ENCODE measurements at places on chromosomes 6 and 20.
A peak's percentile ranks its signal among the peaks of the same experiment; 100 is the strongest.

DNA sequence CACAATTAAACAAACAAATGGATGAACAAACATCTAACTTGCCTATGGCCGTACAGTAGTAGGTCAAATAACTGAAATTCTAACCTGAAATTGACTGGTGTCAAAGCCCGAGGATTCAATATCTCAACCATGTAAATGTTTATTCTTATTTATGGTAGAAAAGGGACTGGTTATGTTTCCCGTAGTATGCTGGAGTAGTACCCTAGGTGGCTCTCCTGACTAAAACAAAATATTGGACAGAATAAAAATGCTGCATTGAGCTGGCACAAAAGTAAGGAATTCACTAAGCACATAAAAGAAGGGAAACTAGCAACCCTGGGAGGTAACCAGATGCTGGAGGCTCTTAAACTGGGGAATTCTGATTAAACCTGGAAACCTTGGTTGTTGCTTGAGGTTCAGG lies 117.1 kb upstream of the PREP start:
- DNase-seq: no peak

DNA sequence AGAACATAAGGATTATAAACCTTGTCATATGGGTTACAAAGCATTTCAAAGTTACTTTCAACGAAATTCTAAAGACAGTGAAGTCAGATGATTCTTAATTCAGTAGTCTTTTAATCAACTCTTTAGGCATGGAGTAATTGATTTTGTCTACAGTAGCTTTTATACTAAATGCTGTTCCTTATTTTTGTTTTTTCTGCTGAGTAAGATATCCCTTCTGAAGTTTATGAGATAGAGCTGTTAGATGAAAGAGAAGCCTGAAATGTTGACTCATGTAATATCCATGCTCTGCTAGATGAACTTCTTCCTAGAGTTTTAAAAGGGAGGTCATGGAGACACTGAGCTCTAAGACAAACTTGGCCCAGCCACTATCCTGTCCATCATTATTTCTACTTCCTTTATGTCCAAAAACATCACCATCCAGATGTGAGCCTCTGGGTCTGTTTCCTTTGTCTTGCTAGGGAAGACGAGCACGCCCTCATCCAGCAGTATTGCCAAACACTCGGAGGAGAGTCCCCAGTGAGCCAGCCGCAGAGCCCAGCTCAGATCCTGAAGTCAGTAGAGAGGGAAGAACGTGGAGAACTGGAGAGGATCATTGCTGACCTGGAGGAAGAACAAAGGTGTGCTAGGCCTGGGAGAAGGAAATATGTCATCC lies 550.3 kb downstream of the UTRN start:
- no peak for DNase-seq

GRCh38 chr20:3753098-3753497 lies 14.5 kb downstream of the ADISSP start:
- peak; percentile 71 for DNase-seq

DNA sequence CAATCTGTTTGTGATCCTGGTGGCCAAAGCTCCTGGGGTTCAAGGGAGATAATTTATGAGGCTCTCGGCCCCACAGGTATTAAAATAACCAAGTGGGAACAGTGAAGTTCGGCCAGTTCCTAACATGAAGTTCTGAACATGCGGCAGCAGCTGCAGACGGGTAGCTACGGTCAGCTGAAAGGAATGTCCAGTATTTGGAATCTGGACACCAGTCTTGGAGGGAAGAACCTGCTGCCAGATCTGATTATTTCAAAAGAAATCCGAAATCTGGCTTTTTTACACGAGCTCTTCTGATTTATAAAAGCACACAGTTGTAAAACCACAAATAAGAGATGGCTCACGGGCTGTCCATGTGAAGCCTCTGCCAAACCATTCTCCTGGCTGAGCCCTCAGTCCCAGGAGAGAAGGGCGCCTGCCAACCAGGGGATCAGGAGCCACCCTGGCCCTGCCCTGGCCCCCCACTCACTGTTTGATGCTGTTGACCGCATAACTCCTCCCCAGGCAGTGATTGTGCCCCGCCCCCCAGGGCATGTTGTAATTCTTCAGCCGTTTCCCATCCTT lies 28.2 kb upstream of the KCNB1 start:
- no peak for DNase-seq

DNA sequence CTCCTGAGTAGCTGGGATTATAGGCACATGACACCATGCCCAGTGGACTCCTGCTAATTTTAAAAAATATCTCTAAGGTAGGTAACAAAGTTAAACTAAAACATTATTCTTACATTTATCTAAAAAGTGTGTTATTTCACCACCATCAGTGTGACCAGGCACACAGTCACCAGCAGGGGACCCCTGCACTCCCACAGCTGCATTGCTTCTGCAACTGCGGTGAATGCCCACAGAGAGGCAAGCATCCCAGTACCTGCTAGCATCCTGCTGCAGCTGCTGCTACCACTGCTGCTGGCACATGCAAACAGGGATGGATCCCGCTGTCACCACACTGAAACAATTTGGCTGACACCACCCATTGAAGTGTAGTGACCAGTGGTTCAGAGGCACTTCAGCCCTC lies 21.9 kb upstream of the EPB41L2 start:
- peak; percentile 11 for DNase-seq

DNA sequence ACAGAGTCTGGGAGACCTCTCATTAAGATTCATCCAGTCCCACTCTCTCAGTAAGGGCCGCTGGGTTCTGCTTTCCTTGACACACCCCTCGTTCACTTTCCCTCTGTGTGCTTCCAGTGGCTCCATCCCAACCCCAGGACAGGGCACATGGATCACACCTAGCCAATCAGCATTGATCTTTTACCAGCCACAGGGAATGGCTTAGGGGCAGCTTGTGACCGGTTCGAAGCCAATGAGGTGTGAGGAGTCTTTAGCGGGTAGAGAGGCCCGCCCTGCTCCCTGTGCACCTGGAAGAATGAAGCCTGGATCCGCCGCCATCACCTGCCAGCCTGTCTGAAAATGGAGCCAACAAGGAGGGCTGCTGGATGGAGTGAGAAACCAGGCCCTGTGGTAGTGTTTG lies 35.2 kb upstream of the OVOL2 start:
- no peak for DNase-seq

- DNase-seq: no peak
Measured at GRCh38 chr6:148218542-148219258, 123.9 kb upstream of the SASH1 start.

GRCh38 chr6:25732468-25733198 lies 21.9 kb upstream of the SLC17A4 start:
- no peak for DNase-seq

DNA sequence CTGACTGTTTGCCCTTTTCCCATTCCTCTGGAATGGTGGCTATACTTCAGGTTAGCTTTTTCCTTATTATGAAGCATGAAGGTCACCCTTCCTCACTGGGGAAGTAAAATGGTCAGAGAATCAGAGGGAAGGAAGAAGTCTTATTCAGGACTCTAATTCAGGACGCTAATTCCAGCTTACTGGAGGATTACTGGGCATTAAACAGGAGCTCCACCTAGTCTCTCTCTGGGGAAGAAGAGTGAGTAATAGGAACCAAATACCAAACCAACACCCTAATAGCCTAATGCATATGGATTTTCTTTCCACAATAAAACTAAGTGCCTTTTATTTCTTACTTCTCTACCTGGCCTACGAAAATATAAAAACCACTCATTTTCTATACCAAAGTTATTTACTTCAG lies 10.1 kb downstream of the CRISP1 start:
- DNase-seq: no peak

DNA sequence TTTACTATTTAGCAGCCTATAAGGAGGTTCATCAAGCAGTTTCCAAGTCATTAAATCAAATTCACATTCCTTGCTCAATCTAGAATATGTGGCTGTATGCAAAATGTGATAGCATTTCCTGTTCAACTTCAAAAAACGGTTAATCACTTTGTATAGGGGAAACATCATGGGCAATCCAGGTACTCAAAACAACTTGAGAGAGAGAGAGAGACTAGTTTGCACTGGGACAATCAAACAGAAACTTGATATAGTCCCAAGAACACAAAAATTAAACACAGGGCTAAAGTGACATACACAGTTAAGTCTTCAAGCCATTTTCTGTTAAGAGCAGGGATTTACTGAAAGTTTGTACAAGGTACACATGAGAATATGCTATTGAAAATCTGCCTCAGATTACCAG lies 7.4 kb downstream of the CPNE1 start:
- no peak for DNase-seq

GRCh38 chr6:109051301-109052017 lies 43.2 kb downstream of the SESN1 start:
- DNase-seq: no peak

DNA sequence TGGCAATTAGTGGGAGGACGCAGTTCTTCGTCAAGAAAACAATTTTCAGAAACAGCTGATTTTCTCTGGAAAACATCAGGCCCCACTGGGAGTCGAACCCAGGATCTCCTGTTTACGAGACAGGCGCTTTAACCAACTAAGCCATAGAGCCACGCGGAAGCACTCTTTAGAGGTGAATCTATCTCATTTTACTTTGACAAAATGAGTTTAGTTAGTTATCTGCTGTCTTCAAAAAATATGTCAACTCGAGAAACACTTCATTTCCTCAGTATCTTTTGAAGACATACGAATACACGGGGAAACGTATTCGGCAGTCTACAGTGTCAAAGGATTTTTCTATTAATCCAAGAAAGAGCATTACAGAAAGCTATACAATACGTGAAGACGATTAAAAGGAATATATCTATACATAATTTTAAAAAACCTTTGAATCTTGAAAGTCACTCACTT lies 26.7 kb downstream of the GPX6 start:
- no peak for DNase-seq

- no peak for DNase-seq
Measured at GRCh38 chr6:133959667-133960368, 6.8 kb downstream of the TBPL1 start.

- no peak for DNase-seq
Measured at GRCh38 chr20:51360451-51361201, 181.9 kb downstream of the NFATC2 start.

DNA sequence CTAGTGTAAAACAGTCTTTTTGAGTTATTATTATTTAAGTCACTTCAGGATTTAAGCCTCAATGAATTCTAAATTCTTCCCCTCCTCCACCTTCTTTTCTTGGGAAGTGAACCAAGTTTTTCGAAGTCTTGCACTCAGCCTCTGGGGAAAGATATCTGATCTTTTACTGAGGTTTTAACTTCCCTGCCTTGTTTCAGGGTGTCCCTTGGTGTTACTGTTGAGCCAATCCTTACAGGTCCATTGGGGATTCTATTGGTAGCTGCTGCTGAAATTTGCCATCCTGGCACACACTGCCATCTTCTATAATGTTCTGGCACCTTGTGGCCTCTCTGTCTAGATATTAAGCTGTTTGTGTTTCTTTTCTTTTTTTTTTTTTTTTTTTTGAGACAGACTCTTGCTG lies 31.7 kb downstream of the BEND6 start:
- no peak for DNase-seq

- no peak for DNase-seq
Measured at GRCh38 chr20:3071610-3072529, at the start of gene OXT. OXT (plus strand) TSS chr20:3071620; CDS start chr20:3071656, 36 bp downstream.

- no peak for DNase-seq
Measured at GRCh38 chr6:12709116-12709515, 7.5 kb upstream of the PHACTR1 start.

- no peak for DNase-seq
Measured at GRCh38 chr6:22147921-22148776, 148.7 kb downstream of the PRL start.

DNA sequence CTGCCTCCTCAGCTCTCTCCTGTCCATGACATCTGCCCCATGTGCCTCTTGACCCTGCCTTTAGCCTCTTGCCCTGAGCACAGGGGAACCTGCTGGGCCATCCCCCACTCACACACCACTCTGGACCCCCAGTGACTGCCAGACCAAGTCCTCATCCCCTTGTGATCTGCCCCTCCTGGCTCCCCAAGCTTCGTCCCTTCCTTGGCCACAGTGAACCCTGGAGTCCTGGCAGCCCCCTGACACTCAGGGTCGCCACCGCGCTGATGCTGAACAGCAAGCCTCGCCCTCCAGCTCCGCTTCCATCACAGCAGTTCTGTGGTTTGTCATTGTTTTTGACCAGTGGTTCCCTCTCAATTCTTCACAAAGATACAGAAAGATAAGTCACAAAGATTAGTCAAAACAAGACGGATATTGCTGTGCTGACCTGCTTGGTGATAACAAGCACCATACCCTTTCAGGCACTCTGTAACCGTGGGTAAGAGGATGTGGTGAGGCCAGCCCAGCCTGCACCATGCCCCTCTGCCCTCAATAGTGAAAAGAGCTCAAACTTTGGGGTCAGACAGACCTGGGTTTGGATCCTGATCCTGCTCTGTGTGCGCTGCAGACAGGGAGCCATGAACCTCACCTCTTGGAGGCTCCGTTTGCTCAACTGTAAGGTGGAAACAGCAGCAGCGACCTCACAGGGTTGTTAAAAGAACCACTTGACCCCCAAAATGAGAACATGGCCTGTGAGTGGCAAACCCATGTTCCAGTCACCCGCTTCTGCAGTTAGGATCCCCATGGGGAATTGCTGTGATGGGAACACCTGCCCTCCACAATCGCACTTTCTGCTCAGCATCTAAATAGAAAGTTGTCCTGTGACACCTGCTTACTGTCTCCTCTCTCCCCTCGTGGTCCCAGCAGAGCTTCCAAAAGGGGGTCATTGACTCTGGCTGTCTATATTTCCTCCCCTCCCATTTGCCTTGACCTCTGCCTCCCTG lies 114.5 kb downstream of the TOX2 start:
- DNase-seq: no peak

DNA sequence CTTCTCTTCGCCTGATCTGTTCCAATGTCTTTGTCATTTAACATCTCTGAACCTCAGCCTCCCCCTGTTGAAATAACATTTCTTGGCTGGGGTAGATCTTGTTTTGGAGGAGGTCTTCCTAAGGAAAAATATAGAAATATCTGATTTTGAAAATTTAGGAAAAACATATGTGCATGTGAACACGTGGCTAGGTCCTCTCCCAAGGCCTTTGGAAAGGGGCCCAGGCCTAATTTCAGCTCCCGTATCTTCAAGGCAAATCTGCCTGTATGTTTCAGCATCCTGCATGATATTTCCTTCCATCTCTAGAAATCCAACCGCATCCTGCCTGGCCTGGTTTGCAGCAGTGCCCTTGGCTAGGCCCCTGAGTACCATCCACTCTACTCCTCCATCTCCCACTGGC lies 261.2 kb downstream of the PHACTR1 start:
- DNase-seq: no peak

DNA sequence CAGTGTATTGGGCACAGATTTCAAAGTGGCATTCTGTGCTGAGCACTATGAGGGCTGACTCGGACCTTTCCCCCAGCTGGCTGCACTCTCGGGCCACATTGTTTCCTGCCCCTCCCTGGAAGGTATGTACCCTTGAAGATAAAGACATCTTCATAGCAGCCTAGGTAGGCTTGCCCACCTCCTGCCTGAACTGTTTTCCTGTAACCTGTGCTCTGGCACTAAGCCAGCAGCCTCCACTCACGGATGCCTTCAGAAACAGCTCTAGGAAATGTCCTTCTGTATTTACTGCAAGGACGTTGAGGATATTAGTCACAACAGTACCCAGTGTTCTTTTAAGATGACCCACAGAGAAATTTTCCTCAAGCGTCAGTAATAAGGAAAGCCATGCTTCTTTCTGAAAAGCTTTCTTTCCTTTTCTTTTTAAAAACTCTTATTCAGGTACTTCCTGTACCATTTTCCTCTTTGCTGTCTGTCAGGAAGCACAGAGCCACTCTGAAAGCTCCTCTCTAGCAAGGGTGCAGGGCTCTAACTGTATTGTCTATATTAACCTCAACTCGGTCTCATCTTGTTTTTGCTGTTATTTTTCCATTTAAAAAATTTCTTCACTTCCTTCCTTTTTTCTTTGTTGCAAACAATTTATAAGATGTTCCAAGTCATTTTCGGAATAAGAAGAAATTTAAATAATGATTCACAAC lies 43.5 kb downstream of the TTI1 start:
- DNase-seq: no peak

Data from OCI-LY7 (cell line).